ENCODE measurements at places on chromosomes 3 and 15. TPM values are rescaled to one million over a fixed set of nuclear protein-coding genes. Genes with fewer than 3 reads are reported as not detected.

Gene DUOX1
- 0.46 TPM for total RNA-seq

Gene GRK7
- total RNA-seq, result not detected

Gene ALDH1A2
- 4.7 TPM for total RNA-seq

Gene LRRC3B
- total RNA-seq, result 1.1 TPM

GRCh38 chr15:62057341-62057980 lies 2.8 kb downstream of the VPS13C start:
- DNase-seq, result no peak

Measured in psoas muscle (tissue), 8 donors.